Natural killer cell (primary cell): ENCODE measurements at places on chromosomes 5 and 9.

GRCh38 chr5:164672931-164673694 lies 1167.7 kb downstream of the MAT2B start:
- no peak for DNase-seq

GRCh38 chr9:113471143-113471542 lies 7.6 kb downstream of the RGS3 start:
- no peak for DNase-seq

- no peak for DNase-seq
Measured at GRCh38 chr9:108903420-108904103, 30.4 kb downstream of the ELP1 start.

DNA sequence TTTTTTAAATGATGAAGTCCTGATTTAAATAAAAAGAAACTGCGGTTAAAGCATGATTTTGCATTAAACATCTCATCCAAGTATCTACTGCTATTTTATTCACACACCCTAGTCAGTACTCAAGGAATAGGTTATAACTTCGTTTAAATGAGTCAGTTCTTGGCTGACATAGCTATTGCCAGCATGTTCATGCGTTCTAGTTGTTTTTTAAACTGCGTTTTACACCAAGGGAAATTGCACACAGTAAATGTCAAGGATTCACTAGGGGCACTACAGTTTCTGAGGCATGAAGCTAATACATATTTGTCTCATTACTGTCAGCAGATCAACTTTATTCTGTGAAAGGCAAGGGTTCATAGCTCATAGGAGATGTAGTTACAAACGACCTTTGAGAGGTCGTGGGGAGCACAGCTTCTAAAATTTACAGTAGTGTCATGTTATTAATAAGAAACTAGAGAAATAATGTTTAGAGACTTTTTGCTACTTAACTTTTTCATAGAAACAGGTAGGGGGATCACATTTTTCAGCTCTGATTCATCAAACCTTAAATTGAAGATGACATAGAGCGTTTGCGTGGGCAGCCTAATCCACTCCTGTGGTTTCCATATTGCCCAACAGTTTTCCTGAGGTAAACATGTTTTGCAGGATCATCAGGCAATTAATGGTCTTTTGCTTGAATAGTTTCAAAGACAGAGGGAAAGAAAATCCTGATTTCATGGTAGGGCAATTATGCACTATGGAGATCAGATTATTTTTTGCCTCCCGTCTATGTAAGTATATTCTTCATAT lies 2222.7 kb upstream of the WWC1 start:
- no peak for DNase-seq

DNA sequence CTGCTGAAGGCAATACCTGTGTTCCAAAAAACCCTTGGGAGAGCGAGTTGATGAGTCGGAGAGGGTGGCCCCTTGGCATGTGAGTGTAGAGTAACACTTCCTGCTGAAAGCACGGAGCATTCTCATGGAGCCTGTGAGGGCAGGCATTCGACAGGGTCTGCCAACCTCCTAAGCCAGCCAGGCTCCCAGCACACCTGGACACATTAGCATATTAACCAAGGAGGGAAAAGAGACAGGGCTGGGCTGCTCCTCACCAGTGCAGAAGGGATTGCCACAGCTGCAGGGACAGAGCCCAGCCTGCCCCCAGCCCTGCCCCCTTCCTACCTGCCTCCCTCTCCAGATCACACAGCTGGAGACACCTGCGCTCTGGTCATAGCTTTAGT lies 46.4 kb upstream of the SEMA4D start:
- DNase-seq: no peak

DNA sequence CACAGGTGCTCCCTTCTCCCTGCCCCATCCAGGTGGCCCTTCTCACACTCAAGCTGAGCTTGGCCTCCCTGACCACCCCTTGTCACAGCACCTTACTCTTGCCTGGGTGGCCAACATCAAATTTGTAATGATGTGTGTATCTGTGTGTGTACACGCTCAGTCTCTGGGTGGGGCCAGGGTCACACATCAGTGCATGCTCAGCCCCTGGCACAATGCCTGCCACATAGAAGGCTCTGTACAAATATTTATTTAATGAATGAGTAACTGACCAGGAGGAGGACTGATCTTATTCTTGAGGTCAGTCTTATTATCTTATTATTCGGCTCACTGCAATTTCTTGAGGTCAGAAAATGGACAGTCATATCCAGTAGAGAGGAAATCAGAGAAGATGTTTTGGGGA lies 41.3 kb upstream of the HAND1 start:
- no peak for DNase-seq

DNA sequence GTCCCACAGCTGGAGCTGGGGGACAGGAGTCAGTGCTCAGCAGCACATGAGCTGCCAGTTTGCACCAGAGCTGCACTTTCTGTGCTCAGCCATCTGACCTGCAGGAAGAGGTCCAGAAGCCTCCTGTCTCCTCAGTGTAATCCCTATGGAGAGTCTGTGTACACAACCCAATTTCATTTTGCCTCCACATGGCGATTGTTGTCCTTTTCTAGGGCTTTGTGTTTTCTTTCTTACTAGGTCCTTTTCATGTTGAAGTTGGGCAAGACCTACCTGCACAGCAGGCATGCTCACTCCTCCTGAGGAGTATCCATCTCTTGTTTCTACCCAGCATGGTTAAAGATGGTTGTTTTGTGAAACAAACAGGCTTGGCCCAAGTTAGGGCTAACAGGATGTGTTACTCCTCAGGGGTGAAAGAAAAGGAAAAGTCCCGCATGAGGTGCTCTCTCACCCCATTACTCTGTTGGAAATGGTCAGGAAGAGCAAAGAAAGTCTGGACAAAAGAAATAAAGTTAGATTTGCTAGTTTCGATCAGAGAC lies 273.0 kb downstream of the TMEM167A start:
- DNase-seq: no peak

- DNase-seq: no peak
Measured at GRCh38 chr5:51731421-51732029, 348.3 kb downstream of the ISL1 start.

- DNase-seq: peak; percentile 15
Measured at GRCh38 chr5:151520294-151520693, 70.8 kb downstream of the FAT2 start.

DNA sequence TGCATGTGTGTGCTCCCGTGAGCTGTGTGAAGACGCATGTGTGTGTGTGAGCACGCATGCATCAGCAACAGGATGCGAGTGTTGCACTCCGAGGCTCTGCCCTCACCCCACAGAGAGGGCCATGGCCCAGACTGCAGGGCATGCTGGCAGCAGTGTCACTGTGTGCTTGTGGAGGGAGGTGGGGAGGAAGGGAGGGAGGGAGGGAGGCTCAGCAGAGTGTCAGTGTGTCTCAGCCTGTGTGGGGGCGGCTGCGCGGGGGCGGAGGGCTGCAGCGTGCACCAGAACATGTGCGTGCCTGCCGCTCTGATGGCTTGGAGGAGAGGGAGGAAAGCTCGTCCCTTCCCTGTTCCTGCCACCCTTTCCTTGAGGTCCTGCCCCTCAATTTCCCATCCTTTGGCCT lies 5.3 kb downstream of the CAMK2A start:
- no peak for DNase-seq

GRCh38 chr5:53834500-53834899 lies 274.1 kb downstream of the NDUFS4 start:
- DNase-seq: no peak

DNA sequence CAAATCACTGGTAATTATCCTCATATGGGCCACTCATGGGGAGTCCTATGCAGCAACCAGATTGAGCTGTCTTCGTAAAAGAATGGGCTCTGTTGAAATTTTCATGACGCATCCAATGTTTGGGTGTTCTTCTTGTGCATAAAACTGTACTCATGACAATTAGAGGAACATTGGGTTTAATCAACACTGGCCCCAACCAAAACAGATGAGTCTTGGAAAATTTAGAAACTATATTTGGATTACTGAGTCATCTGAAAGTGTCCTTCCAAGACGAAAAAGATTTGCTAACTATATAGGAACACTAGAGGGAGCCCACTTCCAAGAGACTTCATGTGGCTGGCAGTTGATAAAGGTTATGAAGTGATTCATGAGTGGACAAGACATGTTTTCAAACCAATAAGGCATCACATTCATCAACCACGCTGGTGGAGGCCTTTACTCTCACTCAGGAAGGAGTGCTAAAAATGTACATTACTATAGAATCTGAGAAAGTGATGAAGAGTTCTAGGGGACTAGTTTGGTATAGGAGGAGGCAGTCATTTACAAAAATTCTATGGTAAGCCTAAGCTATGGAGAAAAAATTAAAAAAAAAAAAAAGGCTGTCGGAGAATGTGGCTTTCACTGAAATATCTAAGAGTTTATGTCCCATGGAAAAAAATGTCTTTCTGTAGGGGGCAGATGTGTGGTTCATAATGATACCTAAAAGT lies 313.5 kb downstream of the PRDM9 start:
- no peak for DNase-seq

- peak; percentile 75 for DNase-seq
Measured at GRCh38 chr5:76867827-76868693, 18.2 kb downstream of the S100Z start.

GRCh38 chr5:9497347-9497746 lies 48.5 kb downstream of the SEMA5A start:
- no peak for DNase-seq

DNA sequence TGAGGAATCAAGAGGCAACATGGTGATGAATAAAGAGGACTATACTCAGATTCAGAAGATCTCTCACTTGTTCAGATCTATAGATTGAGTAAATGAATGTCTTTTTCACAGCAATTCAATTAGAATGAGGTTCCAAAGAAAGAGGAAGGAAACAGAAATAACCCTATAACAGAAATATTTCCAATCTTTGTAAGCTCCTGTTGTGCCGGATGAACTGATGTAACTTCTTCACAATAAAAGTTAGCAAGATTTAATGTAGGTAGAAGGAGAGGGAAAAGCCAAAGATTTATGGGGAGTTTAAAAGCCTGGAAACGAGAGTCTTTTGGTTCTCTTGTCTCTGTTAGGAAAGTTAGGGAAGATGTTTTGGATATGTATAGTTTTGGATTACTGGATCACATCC lies 92.1 kb downstream of the PBX3 start:
- DNase-seq: no peak

DNA sequence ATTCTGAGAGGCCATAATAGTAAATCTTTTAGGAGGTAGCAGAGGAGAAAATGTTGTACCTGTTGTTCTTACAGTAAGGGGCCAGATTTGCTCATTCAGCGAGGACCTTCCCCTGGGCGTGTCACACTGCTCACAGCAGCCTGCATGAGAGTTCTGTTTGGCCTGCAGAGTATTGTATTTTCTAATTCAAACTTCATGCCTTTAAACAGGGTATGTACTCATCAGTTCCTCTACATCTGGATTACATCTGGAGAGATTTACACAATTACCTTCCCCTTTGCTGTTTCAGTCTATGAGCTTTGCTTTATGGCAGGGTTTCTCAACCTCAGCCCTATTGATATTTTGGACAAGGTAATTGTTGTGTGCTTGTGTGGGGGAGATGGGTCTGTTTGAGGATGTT lies 170.9 kb upstream of the STK32A start:
- DNase-seq: no peak

- DNase-seq: no peak
Measured at GRCh38 chr5:174323878-174324281, 278.4 kb downstream of the NSG2 start.

DNA sequence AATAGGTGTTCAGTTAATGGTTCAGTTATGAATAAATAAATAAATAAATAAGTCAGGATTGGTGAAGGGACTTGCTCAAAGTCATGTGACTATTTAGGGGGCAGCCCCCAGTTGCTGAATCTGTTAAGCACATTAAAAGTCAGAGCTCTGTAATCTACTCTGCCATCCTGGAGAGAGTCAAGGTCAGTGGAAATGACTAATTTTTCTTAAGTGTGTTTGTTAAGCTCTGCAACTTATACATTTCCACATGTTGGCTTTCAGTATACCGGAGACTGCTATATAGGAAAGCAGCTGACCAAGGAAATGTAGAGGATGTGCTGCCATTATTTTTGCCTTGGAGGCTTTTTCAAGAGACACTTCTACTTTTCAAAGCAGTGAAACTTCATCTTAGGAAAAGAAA lies 57.9 kb downstream of the KIAA1958 start:
- DNase-seq: no peak

GRCh38 chr5:176702671-176703641 lies 55.7 kb downstream of the TSPAN17 start:
- no peak for DNase-seq

DNA sequence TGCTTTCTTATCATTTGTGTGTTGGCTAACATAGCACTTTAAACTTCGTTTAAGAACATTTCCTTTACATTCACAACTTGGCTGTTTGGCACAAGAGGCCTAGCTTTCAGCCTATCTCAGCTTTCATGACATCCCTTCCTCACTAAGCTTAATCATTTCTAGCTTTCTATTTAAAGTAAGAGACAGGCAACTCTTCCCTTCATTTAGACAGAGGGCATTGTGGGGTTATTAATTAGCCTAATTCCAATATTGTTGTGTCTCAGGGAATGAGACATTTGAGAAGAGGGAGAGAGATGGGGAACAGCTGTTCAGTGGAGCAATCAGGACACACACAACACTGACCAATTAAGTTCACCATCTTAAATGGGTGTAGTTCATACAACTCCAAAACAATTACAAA lies 51.0 kb upstream of the OR2K2 start:
- DNase-seq: no peak

DNA sequence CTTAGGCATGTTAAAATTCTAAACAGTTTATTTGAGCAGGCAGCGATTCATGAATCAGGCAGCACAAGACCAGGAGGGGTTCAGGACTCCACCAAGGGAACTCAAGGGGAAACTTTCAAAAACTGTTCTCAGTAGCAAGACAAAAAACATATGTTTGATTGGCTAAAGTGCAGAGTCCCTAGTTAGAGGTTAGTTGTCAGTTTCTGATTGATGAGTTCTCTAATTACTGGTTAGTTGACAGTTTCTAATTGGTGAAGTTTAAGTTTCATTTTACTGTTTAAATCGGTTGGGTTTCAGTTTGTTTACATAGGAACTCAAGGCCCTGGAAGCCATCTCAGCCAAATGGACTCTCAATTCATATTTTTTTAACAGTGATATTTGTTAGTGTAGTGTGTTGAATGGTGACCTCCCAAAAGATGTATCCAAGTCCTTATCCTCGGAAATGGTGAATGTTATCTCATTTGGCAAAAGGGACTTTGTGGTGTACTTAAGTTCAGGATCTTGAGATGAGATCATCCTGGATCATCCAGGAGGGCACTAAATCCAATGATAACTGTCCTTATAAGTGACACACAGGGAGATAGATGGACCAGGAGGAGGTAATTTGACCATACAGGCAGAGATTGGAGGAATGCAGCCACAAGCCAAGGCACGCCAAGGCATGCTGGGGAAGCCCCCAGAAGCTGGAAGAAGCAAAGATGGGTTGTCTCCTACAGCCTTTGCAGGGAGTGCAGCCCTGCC lies 219.2 kb upstream of the RAI14 start:
- DNase-seq: no peak

GRCh38 chr5:352639-353611 lies 31.4 kb downstream of the AHRR start:
- no peak for DNase-seq

GRCh38 chr9:101035098-101035497 lies 6.6 kb downstream of the PLPPR1 start:
- DNase-seq: no peak

GRCh38 chr5:12911156-12911555 lies 1006.9 kb upstream of the CTNND2 start:
- no peak for DNase-seq

GRCh38 chr5:28823231-28823630 lies 1784.8 kb upstream of the CDH9 start:
- no peak for DNase-seq

GRCh38 chr5:144141585-144141984 lies 28.9 kb downstream of the YIPF5 start:
- no peak for DNase-seq
